Activated CD8-positive, alpha-beta memory T cell treated with anti-CD3 and anti-CD28 coated beads for 1 hour (primary cell): ENCODE measurements at places on chromosomes 3 and 15.

DNA sequence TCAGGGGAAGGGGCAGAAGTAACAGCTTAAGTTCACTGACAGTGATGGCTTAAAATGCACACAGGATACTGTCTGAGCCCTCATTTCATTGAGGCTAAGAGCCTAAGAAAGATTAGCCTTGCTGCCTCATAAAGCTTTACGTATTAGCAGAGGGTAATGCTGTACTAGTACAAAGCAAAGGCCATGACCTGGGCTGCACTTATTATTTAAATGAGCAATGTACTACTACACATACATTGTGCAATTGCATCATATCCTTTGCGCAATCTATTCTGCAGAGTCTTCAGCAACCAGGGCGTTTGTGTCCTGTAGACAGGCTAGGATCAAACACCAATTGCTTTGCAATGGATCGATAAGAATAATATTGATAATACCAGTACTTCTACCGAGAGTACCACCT, 221.8 kb downstream of the TPRG1 start:
- DNase-seq: no peak

GRCh38 chr15:40925863-40926658, 3.1 kb upstream of the DLL4 start:
- DNase-seq: no peak

DNA sequence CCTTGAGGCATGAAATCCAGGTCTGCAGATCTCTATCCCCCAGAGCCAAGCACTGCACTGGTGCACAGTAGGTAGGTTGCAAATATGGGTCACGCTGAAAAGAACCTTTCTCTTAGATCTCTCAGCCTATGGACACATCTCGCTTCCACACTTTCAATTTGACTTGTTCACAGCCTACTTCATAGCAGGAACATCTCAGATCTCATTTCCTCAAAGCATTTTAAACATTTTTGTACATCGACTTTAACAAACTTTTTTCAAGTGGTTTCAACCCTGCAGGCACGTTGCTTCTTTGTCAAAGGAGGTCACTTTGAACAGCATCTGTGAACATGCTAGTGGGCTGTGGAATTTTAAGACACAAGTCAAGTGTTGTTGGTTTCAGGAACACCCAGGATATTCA, 76.0 kb downstream of the SLC12A8 start:
- no peak for DNase-seq

GRCh38 chr3:104575634-104576033, 791.1 kb upstream of the ALCAM start:
- DNase-seq: no peak

DNA sequence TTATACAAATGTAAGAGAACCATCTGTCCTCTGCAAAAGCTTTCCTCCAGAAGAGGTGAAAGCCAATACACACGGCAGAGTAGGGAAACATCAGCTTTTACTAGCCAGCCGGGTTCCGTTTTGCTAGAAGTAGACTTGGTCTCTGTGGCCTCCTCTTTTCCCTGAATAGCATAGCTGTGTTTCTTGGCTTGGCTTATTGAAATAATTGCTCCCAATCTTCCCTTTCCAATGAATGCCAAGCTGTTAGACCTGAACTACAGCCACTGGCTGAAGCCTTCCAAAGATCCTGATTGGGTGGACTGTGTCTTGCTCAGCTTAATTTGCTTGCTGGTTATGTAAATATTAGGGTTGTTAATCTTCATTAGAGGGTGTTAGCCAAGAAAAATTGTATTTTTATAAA, 157.8 kb upstream of the ROPN1 start:
- DNase-seq: no peak

DNA sequence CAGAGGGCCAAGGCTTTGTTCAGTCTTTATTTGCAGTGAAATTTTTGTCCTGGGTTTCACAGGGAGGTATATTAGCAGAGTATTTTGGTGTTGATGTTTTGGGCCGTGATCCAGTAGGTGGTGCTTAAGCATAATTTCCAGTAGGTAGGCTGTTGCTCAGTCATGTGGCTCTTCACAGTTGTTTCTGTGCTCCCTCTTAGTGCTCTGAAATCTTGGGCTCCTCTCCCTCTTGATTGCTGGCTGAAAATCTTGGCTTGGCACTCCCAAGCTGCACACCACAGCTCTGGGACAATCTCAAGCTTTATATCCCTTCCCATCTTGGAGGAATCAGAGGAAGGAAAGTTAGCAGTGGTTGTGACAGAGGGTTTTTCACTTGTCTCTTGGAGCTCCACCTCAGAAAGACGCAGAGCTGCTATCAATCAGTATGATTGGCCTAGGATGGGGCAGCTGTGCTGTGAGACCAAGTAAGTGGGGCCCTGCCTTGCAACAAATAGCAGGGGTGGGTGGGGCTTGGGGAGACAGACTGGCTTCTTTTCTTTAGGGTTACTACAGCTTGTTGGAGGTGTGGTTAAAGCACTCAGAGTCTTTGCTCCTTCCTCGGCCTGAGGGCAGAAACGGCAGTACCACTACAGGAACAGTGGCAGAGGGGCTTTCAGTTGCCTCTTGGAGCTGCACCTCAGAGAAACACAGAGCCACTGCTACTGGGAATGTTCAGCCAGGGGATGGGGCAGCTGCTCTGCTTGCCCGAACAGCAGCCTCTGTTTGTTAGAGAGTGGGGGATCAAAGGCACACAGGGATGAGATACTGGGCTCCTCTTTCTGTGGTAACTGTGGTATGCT, 627.0 kb downstream of the SI start:
- DNase-seq: no peak

- no peak for DNase-seq
Observed at GRCh38 chr15:83871808-83872559, 218.1 kb downstream of the ADAMTSL3 start.

DNA sequence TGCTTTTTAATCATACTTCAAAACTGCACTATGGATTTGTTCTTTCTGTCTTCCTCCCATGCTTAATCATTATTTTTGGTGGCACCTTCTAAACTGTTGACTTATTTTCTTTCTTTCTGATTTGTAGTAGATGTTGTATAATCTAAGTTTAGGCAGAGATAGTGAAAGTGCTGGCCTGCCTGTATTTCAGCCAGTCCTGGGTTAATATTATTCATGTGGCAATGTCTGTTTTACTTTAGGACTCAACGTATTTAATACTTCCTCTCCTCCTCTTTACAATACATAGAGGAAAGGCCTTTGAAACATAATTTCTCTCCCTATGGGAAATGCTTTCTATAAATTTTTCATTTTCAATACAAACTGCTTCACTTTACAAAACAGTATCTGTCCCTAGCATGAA, 327.7 kb upstream of the TPRG1 start:
- DNase-seq: no peak

DNA sequence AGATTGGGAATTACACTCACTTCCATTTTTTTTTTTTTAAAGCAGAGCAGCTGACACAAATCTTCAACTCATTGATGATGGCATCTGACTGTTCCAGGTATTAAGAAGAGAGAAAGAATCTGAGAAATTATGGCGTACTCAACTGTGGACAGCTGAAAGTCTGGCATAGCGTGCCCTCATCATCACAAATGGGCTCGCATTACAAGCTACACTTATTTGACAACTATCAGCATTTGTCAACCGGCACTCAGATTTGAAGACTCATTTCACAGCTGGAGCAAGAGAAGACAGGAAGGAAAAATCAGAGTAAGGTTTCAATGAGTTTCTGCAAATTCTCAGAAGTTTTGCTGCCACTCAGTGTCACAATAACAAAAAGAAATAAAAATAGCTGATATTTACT, 235.9 kb downstream of the ATP8B4 start:
- no peak for DNase-seq

DNA sequence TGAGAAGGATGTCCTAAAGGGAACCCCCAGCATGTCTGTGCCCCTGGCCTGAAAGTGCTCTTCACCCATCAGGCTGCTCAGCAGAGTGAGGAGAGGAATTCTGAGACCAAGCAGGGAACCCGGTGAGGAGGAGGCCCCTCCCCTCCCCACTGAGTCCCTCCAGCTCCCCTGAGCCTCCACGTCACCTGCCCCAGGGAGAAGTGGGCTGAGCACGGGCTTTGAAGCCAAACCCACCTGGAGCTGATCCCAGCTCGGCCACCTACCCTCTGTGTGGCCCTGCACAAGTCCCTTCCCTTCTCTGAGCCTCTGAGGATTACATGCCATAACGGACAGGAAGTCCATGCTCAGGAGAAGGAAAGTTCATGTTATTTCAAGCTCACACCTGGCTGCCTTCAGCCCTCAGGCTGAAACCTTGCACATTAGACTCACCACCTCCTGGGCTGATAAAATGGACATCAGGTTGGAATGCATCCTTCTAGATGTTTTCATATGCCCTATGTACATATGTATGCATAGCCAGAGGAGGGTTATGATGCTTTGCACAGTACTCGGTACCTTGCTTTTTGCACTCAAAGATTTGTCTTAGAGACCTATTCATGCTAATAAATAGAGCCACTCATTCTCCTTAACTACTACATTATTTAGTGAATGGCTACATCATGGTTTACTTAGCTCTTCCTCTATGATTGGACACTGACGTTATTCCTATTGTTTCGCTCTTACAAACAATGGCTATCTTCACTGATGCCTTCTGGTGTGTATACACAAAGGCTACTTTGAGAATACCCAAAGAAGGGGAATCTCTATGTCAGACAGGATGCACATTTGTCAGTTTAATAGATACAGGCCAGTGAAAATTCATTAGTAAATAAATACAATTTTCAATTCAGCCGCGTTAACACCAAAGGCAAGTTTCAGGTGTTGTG, 31.6 kb upstream of the GATA2 start:
- no peak for DNase-seq
